Osteoblast (primary cell): ENCODE measurements at places on chromosomes 16 and 17. TPM values are rescaled to one million over a fixed set of nuclear protein-coding genes. Genes with fewer than 3 reads are reported as not detected.

The MMD gene
- 6.5 and 8.5 TPM in 2 replicates for total RNA-seq

GRCh38 chr17:28908640-28909167 lies 5.8 kb upstream of the DHRS13 start:
- peak; percentile 94 for DNase-seq

GRCh38 chr16:56938664-56939513 lies 6.9 kb downstream of the HERPUD1 start:
- DNase-seq, result no peak

DNA sequence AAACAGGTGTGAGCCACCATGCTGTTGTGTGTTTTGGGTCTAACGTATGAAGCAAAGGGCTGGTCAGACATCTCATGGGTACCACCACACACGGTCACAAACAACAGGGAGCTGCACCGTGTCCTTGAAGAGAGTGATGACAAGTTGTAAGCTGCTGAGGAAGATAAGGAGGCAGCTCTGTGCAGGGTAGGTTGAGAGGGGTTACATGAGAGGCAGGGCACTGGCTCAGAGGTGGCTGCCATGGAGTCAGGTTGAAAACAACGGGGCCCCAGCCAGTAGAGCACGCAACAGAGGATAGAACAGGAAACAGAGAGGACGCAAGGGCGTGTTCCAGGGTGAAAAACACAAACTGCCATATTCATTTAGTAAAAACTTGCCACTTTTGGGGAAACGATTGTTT lies 52.2 kb downstream of the TRARG1 start:
- peak; percentile 52 for DNase-seq
